ENCODE measurements at places on chromosomes 16 and 17. TPM values are rescaled to one million over a fixed set of nuclear protein-coding genes. Genes with fewer than 3 reads are reported as not detected.

Gene DLG4
- total RNA-seq = 39.5 TPM

Gene ACAP1
- 0.09 TPM for total RNA-seq

Gene ZDHHC7
- 77.2 TPM for total RNA-seq

Gene CNTNAP4
- not detected for total RNA-seq

Gene PROCA1
- total RNA-seq = 1.2 TPM

Gene MYO1C
- total RNA-seq = 324 TPM

Gene SCARF1
- total RNA-seq = 0.59 TPM

Gene RAMP2
- total RNA-seq = not detected

Gene CLDN7
- total RNA-seq = 0.60 TPM

Gene FOXJ1
- total RNA-seq = not detected

Gene PARN
- 27.6 TPM for total RNA-seq

Gene ENPP7
- not detected for total RNA-seq

Gene ZFP3
- total RNA-seq = 1.2 TPM

Gene COX4I1
- 379 TPM for total RNA-seq

Gene CNGB1
- not detected for total RNA-seq

Gene MAF
- 3.9 TPM for total RNA-seq

Gene MYH11
- total RNA-seq = under 0.01 TPM

Gene PIPOX
- total RNA-seq = 1.7 TPM

Gene FAM83G
- total RNA-seq = 25.9 TPM

Gene MPP2
- 8.3 TPM for total RNA-seq

Gene TP53TG3C
- not detected for total RNA-seq

Gene PDIA2
- 0.51 TPM for total RNA-seq

Gene NPIPA5
- total RNA-seq = 0.92 TPM

Gene ZPBP2
- total RNA-seq = not detected

Gene OR2C1
- total RNA-seq = 0.14 TPM

Gene PRSS22
- not detected for total RNA-seq

Gene C1QL1
- not detected for total RNA-seq

Gene NPIPB8
- not detected for total RNA-seq

Data from smooth muscle cell of the umbilical artery (primary cell).